ENCODE measurements at places on chromosomes 12 and 14.

- no peak for DNase-seq
Observed at GRCh38 chr12:25981597-25981996, 23.1 kb downstream of the RASSF8 start.

DNA sequence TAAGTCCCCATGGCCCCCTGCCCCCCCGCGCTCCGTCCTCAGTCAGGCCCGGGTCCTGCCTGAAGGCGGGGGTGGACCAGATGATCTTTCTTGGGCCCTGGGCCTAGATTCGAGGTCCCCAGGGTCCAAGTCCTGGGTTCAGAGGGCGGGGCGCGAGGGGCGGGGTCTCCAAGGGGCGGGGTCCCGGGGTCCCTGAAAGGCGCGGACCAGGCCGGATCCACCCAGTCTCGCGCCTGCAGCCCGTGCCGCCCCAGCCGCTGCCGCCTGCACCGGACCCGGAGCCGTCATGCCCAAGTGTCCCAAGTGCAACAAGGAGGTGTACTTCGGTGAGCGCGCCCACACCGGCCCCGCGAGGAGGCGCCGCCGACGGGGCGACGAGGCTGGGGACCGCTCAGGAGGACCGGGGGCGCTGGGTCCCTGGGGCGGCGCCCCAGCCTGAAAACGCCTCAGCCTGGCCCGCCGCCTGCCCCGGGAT is 325 bp downstream of the CRIP1 start:
- DNase-seq, result no peak

GRCh38 chr14:97485201-97485600 is 688.0 kb downstream of the VRK1 start:
- no peak for DNase-seq

GRCh38 chr12:78698747-78699146 is 165.8 kb upstream of the SYT1 start:
- no peak for DNase-seq

DNA sequence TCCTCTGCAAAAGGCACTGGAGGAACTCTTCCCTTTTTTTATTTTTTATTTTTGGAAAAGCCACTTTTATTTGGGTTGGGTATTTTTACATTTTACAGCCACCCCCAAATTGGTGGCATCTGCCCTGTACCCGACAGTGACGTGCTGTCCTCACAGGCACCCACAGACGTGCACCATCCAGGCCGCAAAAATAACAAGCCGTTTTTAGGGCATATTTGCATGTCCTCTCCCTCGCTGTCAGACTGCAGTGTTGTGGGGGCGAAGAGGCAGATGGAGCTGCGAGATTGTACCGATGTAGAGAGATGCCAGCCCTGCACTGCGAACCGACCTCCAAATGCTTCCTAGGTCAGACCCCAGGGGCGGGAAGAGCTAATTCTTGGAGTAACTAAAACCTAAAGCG is 12.2 kb downstream of the JDP2 start:
- DNase-seq, result no peak

GRCh38 chr12:107779077-107779831 is 4.8 kb downstream of the ASCL4 start:
- DNase-seq, result no peak

GRCh38 chr12:70330158-70330557 is 35.9 kb upstream of the KCNMB4 start:
- DNase-seq, result no peak

- no peak for DNase-seq
Observed at GRCh38 chr14:59310633-59311032, 122.2 kb downstream of the DAAM1 start.

- no peak for DNase-seq
Observed at GRCh38 chr14:28323366-28323765, 443.2 kb upstream of the FOXG1 start.

GRCh38 chr12:32170437-32170998 is 63.9 kb downstream of the BICD1 start:
- DNase-seq, result no peak

GRCh38 chr14:21236948-21237797 is 32.1 kb downstream of the HNRNPC start:
- no peak for DNase-seq

GRCh38 chr14:23648764-23649460 is 12.7 kb downstream of the DHRS2 start:
- DNase-seq, result no peak

DNA sequence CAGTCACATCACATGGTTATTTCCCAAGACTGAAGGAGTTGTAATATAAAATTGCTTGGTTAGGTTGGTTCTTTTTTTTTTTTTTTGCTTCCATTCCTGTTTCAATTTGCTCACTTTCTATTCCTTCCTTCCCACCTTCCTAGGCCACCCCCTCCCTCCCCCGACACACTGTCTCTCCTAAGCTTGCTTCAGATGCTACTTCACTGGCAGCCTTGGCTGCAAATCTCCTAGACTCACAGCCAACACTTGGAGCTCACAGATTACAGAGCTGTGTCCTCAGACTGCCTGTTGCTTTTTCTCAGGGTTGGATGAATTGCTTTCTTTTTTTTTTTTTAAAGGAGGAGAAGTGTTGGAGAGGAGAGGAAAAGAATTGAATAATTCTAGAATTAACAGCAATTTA is 77.3 kb upstream of the GRIN2B start:
- no peak for DNase-seq

- no peak for DNase-seq
Observed at GRCh38 chr14:71225113-71225512, 317.9 kb downstream of the PCNX1 start.

DNA sequence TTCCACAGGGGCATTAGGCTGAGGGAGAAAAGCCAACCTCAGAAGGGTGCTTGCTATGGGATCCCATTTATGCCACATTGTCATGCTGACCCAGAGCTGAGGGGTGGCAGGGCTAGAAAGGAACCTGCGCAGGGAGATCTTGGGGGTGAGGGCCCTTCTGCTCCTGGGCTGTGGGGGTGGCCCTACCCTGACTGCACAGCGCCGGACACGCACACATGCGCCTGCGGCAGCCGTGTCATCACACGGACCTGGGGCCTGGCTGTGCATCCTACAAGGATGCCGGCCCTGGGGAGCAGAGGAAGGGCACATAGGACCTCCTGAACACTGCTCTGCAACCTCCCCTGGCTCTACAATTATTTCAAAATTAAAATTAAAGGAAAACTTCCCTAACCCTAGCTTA is 6.9 kb downstream of the CDCA4 start:
- DNase-seq, result no peak

DNA sequence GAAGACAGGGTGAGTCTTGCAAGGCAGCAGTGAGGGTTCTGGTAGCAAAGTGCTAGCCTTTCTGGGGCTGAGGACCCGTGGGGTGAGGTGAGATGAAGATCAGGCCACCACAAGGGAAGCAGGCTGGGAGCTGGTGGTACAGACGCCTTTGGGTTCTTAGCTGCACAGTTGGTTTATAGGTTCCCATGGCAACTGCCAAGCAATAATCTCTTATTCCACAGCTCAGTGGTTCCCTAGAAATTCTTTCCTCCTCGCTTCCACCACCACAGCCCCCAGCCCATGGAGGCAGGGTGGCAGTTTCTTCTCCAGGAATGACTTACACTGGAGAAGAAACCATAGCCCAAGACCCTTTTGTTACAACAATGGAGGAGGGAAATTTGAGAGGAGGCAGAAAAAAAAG is 82.1 kb downstream of the CMKLR1 start:
- DNase-seq, result no peak

DNA sequence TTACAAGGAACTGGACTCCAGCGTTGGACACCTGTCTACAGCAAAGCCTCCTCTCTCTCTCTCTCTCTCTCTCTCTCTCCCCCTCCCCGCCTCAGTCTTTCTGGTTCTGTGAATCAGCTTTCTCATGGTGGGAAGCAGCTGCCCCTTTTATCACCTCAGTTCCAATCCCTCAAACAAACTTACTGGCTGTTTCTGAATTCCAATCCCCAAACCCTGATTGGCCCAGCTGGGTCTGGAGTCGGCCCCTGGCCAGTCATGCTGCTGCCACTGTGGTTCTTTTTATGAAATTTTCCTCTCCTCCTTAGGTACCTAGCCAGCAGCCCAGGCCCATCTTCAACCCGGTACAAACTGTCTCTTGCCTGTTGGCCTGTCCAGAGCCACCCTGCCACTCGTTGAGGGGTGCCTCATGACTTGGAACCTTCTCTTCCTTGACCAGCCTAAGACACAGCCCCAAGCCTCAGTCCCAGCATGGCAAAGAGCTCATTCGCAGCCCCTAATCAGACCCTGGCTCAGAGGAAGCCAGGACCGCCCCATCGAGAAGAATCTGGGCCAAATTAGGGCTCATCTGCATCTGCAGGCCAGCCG is 9.4 kb upstream of the MORN3 start:
- no peak for DNase-seq

DNA sequence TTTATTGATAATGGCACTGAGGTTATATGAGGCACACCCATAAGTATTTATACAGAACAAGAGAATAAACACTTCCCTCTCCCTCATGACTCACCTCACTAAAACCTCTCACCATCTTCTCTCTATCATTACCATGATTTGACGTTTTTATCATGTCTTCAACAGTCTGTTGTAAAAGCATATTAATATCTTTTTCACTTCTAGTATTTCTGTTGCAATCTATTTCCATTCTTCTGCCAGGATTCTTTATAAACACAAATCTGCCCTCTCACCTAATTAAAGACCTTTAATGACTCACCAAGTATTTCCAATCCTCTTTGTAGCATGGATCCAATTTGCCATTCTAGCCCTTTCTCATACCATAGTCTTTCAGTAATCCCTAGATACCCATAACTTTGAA is 527.7 kb downstream of the SLC16A7 start:
- no peak for DNase-seq

DNA sequence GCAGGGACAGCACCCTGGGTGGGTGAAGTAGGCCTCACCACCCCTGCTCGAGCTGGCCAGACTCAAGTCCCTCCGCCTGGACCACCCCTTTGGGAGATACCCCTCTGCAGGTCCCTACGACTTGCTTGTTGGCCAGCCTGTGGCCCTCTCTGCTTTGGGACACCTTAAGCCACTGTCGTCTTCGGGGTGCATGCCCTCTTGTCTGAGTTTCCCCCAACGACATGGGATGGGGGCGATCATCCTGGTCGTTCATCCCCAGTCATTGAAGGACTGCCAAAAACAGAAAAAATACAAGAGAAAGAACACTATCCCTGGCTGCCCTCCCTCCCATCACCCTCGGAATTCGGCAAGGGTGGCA is 151.1 kb downstream of the DPF3 start:
- no peak for DNase-seq

- DNase-seq, result no peak
Observed at GRCh38 chr12:47276621-47277309, 197.0 kb upstream of the AMIGO2 start.

DNA sequence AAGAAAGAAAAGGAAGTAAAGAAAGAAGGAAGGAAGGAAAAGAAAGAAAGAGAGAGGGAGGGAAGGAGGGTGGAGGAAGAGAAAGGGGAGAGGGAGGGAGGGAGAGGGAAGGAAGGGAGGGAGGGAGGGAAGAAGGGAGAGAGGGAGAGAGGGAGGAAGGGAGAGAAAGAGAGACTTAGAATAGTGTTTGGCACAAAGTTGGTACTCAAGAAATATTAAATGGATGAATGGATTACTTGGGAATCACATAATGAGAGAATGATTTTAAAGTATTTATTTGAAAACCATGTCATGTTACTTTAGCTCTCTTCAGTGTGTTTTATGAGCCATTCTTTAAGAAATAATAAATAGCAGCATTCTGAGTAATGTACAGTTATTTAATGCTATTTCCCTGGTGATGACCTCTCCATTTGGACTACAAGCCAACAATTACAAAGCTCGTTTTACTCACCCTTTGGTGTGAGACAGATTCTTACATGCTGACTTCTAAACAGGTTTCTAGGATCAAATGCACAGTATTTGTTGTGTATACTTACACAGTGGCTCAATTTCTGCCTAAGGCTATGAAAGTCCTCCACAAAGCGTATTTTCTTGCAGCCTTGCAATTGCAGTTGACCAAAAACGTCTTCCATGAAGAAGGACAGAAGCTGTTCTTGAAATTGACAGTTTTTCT is 861 bp downstream of the IL26 start:
- no peak for DNase-seq

DNA sequence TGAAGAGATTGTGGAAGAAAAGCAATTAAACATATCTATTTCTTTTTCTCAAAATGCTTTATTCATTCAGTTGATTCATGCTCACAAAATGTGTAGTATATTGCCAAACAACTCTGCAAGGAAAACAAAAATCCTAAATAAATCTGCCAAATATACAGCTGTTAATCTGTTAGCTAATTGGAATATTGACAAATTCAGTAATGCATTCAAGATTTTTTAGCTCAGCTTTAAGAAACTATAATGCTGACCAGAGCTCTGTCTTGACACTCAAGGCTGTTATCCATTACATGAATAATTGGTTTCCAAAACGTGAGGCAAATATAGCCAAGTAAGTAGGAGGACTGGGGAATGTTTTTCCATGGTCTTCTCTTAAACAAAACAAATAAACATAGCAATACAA is 146.8 kb downstream of the TMTC2 start:
- no peak for DNase-seq

- DNase-seq, result no peak
Observed at GRCh38 chr14:105116451-105117256, 51.4 kb upstream of the GPR132 start.

DNA sequence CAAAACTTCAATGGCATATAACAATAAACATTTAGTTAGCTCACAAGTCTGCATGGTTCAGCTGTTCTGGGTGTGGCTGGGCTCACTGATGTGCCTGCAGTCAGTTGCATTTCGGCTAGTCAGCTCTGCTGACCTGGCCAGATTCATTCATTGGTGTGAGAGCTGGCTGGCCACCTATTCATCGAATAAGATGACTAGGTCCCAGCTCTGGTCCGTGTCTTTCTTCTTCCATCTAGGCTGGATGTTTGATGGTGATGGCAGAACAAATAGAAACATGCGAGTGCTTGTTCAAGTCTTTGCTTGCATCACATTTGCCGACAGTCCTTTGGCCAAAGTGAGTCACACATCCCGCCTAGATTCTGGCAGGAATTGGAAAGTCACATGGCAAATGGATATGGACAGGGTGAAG is 203.3 kb upstream of the CRY1 start:
- DNase-seq, result no peak

DNA sequence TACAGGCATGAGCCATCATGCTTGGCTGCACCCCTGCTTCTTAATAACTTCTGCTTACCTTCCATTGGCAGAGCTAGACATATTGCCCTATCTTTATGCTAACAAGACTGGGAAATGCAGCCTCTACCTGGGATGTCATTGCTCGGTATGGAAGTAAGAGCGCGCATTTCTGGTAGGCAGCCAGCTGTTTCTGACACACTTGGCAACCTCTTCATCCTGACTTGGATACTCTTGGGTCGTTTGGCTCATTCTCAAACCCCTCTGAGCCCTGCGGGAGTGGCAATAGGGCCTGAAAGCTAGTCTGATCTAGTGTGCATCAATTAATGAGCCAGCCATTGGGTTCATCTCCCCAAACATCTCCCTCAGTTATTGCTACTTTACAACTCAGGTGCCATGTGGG is 5.4 kb upstream of the PLBD1 start:
- DNase-seq, result no peak

- no peak for DNase-seq
Observed at GRCh38 chr14:21090940-21091663, 7.4 kb downstream of the ZNF219 start.

Measured in activated CD8-positive, alpha-beta memory T cell treated with anti-CD3 and anti-CD28 coated beads for 1 hour (primary cell).